ENCODE measurements at places on chromosomes 4 and X. TPM values are rescaled to one million over a fixed set of nuclear protein-coding genes. Genes with fewer than 3 reads are reported as not detected.

DNA sequence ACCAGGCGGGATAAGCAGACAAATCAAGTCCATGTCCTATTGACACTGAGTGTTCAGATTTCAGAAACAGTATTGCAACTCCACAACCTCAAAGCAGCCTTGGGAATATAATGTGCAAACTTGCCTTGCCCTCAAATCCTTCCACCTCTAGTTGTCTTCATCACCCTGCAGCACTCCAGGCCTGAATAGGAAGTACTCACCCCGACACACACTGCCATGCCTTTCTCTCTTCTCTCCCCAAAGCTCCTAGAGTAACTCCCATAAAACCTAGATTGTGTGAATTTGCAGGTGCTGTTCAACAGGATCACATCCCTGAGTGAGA lies 19.6 kb downstream of the ACSL1 start:
- peak overlapping the region; percentile 81 for H3K27ac ChIP-seq
- no peaks in the 10 kb centered on the region for H3K4me1 ChIP-seq
- H3K36me3 ChIP-seq: no peaks in the 10 kb centered on the region

GRCh38 chr4:19309378-19309777 lies 942.3 kb upstream of the SLIT2 start:
- no peak overlapping the region for H3K4me3 ChIP-seq
- no peaks in the 10 kb centered on the region for H3K4me1 ChIP-seq
- DNase-seq: no peak
- H3K36me3 ChIP-seq: no peaks in the 10 kb centered on the region
- no peak overlapping the region for H3K27ac ChIP-seq
- no peaks in the 10 kb centered on the region for H3K27me3 ChIP-seq

DNA sequence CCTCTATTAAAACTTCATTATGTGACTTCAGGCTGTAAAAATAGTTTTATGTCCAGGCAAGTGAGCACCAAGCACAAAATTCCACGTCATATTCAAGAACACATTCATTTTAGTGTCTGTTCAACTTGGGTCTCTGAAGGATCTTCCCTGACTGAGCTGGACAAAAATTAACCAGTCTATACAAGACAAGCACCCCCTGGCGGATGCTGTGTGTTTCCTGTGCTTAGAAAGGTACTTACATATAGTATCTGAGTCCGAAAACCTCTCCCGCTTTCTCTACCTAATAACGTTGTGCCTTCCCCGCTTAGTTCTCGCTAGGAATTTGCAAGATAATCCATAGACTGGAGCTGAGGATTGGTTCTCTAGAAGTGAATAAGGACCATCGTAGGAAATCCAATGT lies 2214.5 kb upstream of the TENM3 start:
- no peaks in the 10 kb centered on the region for H3K36me3 ChIP-seq
- H3K4me3 ChIP-seq: no peak overlapping the region
- DNase-seq: no peak
- H3K4me1 ChIP-seq: no peaks in the 10 kb centered on the region
- no peak overlapping the region for H3K27ac ChIP-seq
- H3K27me3 ChIP-seq: no peaks in the 10 kb centered on the region

DNA sequence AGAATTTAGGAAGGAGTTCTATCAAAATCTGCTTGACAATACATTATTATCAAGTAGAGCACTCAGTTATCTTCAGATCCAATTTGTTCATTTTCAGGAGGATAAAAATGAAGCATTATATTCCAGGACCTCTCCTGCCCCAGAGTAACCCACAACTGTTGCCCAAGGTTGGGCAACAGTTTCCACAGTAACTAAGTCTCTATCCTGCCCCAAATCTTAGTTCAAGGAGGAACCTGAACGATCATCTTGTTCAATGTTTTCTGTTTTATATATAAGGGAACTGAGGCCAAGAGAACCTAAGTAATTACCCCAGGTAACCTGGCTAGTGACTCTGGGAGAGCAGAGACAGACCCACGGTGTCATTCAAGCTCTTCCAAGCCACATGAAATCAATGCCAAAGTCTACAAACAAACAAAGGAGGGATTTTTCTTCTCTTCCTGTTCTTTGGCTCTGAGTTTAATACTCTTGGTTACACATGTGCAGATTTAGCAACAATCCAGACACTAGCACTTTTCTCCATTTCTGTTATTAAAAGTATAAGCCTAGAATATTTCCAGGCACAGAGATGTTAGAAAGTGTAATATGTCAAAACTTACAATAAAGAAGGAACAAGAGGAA lies 105.6 kb downstream of the C4orf51 start:
- no peak overlapping the region for H3K4me3 ChIP-seq
- H3K27me3 ChIP-seq: no peaks in the 10 kb centered on the region
- peak; percentile 45 for DNase-seq
- peaks cover 4% of the 10 kb centered on the region for H3K4me1 ChIP-seq
- peak overlapping the region; percentile 71 for H3K27ac ChIP-seq

GRCh38 chr4:56874166-56874565 lies 33.5 kb upstream of the REST start:
- no peak overlapping the region for H3K27ac ChIP-seq
- no peak overlapping the region for H3K4me3 ChIP-seq
- no peak for DNase-seq
- H3K27me3 ChIP-seq: no peaks in the 10 kb centered on the region
- no peaks in the 10 kb centered on the region for H3K36me3 ChIP-seq

DNA sequence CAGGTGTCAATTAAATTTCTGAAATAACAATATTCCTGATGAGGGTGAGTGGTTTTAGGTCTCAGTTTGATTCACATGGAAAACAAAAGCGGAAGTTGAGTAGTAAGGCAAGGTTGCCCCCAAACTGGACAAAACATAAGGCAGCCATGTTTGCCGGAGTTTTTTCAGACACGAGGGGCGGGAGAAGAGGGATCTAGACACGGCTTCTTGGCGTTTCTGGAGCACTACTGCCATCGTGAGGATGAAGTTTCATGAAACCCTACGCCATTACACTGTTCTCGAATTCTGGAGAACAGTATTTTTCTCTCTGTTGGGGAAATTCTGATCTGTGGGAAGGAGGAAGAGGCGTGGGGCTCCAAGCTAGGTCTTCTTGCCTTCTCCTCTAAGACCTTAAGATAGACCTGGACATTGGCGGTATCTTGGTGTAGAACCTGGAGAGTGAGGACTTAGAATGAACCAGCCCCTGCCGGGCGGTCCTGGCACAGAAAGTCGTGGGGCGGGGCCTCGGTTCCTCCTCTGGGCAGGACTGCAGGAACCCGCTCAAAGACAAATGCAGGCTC lies 160.3 kb downstream of the OR13H1 start:
- no peak for DNase-seq
- H3K4me3 ChIP-seq: no peak overlapping the region
- H3K36me3 ChIP-seq: no peaks in the 10 kb centered on the region
- peak overlapping the region; percentile 70 for H3K27ac ChIP-seq

GRCh38 chr4:6746721-6747293 lies 30.8 kb downstream of the BLOC1S4 start:
- no peak overlapping the region for H3K4me3 ChIP-seq
- peak; percentile 57 for DNase-seq
- peaks cover 19% of the 10 kb centered on the region for H3K4me1 ChIP-seq
- no peaks in the 10 kb centered on the region for H3K36me3 ChIP-seq
- peak overlapping the region; percentile 85 for H3K27ac ChIP-seq

GRCh38 chrX:153457136-153457825 lies 11.4 kb upstream of the TREX2 start:
- peaks cover 46% of the 10 kb centered on the region for H3K27me3 ChIP-seq
- H3K36me3 ChIP-seq: no peaks in the 10 kb centered on the region
- no peak overlapping the region for H3K4me3 ChIP-seq
- no peak overlapping the region for H3K27ac ChIP-seq
- DNase-seq: no peak

- no peaks in the 10 kb centered on the region for H3K4me1 ChIP-seq
- DNase-seq: no peak
Observed at GRCh38 chrX:150954951-150955350, 28.2 kb upstream of the HMGB3 start.

GRCh38 chr4:95317085-95317793 lies 231.5 kb downstream of the UNC5C start:
- H3K27ac ChIP-seq: no peak overlapping the region
- no peaks in the 10 kb centered on the region for H3K27me3 ChIP-seq
- no peaks in the 10 kb centered on the region for H3K4me1 ChIP-seq
- no peak overlapping the region for H3K4me3 ChIP-seq
- no peak for DNase-seq
- H3K36me3 ChIP-seq: no peaks in the 10 kb centered on the region

GRCh38 chr4:52721968-52722815 lies 29.0 kb downstream of the ERVMER34-1 start:
- no peaks in the 10 kb centered on the region for H3K36me3 ChIP-seq
- H3K4me1 ChIP-seq: no peaks in the 10 kb centered on the region
- peak overlapping the region; percentile 81 for H3K4me3 ChIP-seq
- H3K27ac ChIP-seq: peak overlapping the region; percentile 91
- no peaks in the 10 kb centered on the region for H3K27me3 ChIP-seq

The XAGE1B gene
- total RNA-seq: not detected

The HS6ST2 gene
- 1.2 TPM for total RNA-seq

The TKTL1 gene
- not detected for total RNA-seq

The MAGT1 gene
- total RNA-seq: 54.7 TPM

The MAOB gene
- total RNA-seq: 42.0 TPM

The KLHL4 gene
- 1.2 TPM for total RNA-seq

The TMEM175 gene
- 28.2 TPM for total RNA-seq
